Stimulated activated CD4-positive, alpha-beta T cell treated with anti-CD3 and anti-CD28 coated beads, Interleukin-4, amount 100 ng/mL, for 48 hours (primary cell): ENCODE measurements at places on chromosomes 12 and 14.
A peak's percentile ranks its signal among the peaks of the same experiment; 100 is the strongest.

- DNase-seq, result no peak
These were observed 105.9 kb upstream of the ETV6 start for GRCh38 chr12:11543457-11544158.

GRCh38 chr12:119644930-119645329 is 23.0 kb upstream of the PRKAB1 start:
- no peak for DNase-seq

DNA sequence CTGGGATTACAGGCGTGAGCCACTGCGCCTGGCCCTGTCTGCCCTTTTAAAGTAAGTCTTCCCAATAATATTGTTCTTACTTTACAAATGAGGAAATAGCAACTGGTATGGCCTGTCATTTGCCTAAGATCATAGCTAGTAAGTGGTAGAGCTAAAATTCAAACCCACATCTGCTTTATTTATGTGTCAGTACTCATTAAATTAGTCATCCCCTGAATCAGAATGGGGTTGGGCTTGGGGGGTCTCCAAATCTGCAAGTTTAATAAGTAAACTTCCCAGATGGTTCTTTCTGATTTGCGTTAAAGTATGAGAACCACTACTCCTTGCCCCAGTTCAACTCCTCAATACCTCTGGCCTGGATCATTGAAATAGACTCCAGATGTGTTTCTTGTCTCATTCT is 96.2 kb downstream of the FAR2 start:
- no peak for DNase-seq

- peak; percentile 39 for DNase-seq
These were observed 17.3 kb upstream of the YY1 start for GRCh38 chr14:100221533-100222223.

DNA sequence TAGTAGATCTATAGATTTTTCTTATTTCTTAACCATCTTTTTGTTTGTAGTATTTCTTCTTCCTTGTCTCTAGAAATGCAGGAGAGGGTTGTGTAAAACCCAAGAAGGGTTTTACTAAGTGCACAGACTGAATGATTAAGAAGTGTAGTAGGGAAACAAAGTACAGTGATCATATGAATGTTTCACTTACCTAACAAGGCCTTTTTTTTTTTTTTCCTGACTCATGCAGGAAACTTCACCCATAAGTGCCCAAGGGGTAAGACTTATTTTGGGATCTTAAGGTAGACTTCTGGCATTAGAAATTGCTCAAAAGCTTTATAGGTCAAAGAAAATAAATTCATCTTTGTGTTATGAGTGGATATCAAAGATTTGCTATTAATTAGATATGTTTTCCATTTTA is 10.2 kb downstream of the SCN8A start:
- DNase-seq, result no peak

DNA sequence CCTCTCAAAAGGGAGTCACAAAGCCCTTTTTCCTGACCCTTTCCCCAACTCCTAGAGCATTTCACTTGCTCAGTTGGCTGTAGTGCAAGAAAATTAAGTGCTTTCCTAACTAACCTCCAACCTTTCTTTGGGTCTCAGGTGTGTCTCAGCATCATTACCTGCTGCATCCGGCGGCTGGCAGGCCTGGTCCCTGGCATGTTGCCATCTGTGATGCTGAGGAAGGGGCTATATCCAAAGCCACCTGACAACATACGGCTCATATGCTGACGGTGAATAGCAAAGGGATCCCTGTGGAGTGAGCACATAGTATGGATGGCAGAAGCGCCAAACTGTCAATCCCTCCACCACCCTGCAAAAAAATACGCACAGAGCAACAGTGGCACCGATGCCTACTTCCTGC is 1.2 kb downstream of the MLF2 start:
- no peak for DNase-seq

- DNase-seq, result no peak
These were observed 13.1 kb downstream of the ARMH4 start for GRCh38 chr14:58138714-58139482.

- no peak for DNase-seq
These were observed 326.6 kb downstream of the BTG1 start for GRCh38 chr12:91819132-91819447.

- no peak for DNase-seq
These were observed 355.6 kb downstream of the DAD1 start for GRCh38 chr14:22233377-22233776.

DNA sequence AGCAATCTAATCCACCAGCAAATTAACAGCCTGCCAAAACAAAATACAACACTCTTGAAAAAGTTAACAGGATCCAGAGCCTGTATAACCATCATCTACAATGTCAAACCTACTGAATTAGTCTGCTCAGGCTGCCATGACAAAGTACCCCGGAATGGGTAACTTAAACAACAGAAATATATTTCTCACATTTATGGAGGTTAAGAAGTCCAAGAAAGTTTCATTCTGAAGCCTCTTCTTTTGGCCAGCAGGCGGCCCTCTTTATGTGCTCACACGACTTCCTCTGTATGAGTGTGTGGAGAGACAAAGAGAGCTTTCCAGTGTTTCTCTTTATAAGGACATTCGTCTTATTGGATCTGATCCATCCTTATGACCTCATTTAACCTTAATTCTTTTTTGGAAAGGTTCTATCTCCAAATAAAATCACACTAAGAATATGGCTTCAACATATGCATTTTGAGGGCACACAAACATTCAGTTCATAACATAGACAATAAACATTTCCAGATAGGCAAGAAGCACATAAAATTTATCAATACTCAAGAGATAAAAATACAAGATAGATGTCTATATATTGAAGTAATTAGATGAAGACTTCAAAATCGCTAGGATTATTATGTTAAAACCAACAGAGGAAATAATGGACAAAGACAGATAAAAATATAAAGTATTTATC is 5.9 kb upstream of the RERG start:
- peak; percentile 8 for DNase-seq

- DNase-seq, result no peak
These were observed 62.4 kb downstream of the TMEM30B start for GRCh38 chr14:61218767-61219166.

- DNase-seq, result no peak
These were observed 150.6 kb downstream of the BCAT1 start for GRCh38 chr12:24798335-24798734.

- peak; percentile 15 for DNase-seq
These were observed 430 bp downstream of the SLC41A2 start for GRCh38 chr12:104957719-104958000.

DNA sequence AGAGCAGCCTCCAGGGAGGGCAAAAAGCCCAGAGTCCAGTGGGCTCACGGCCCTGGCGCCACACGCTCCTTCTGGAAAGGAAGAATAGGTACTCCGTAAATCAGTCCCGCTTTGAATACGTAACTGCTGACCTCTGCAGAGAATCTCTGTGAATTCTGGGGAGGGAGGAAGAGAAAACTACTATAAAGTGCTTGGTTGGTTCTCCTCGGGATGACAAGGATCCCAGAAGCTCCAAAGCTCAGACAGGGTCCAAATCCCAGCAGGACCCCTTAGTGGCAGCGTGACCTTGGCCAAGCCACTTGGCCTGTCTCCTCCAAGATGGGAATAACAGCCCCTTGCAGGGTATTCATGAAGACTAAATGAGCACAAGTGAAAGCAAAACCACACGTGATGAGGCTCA is 31.7 kb downstream of the ANO2 start:
- no peak for DNase-seq

DNA sequence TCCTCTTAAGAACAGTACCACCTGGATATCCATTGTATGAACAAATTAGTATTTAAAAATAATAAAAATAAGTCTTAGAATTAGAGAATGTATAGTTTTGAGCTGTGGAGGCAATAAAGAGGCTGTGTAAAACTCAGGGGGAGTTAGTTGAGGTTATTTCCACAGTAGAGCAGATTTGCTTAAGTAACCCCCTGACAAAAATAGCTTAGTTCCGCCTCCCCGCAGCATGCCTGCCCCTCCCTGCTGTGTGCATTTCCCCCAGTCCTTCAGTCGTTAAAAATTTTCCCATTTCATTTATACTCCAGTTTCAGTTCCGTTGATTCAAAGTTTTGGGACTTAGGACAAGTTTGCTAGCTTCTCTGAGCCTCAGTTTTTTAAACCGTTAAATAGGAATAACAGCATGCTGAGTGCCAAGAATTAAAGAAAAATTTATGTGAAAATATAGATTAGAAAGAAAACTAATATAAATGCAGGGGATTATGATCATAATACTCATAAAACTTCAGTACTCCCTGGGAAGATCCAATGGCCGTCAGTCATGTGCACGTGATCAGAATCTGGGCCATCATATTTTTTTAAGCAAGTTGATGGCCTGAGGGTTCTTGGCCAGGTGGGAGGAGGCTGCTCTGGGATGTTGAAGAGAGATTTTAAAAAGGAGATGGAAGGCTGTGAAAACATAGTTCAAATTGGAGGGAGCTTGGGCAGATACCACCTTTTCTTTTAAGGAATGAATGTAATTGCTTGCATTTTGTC is 14.5 kb upstream of the SLC38A2 start:
- no peak for DNase-seq

DNA sequence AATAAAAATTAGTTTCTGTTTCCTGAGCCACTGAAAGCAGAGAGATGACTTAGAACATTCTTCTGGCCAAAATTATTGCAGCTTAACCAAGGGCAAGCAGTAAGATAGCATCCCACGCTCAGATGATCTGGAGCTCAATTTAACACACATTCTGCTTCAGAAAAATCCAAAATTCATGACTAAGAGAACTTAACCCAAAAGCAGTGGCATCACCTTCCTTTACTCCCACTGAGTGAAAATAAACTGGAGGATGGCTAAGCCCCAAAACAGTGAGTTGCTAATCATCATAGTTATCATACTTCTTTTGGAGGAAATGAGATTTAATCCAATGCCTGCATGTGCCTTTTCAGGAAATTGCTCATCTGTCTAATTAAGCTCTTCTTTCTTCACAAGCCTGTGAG is 195.4 kb downstream of the DUSP6 start:
- no peak for DNase-seq

DNA sequence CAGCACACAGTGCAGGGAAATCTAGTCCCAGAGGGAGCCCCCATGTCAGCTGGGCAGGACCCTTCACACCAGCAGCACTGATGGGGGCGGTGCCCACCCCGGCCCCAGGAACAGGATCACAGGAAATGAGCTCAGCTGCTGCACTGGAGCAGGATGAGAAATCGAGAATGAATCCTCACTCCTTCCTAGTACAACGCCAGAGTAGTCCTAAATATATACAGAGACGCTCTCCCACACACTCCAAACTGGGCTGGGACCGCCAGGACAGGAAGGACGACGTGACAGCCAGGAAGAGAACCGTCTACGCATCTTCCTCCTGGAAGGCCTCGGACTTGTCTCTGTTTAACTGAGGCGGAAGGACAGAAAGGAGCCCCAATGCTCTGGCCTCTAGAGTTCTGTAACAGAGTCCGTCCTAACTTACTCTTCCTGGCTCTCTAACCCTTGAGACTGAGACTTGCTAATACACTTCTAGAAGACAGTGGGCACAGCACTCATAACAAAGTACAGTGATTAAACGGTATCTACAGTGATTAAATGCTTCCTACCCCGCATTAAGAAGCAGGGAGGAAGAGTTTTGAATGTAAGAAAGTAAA is 33.4 kb downstream of the CDC42BPB start:
- no peak for DNase-seq

DNA sequence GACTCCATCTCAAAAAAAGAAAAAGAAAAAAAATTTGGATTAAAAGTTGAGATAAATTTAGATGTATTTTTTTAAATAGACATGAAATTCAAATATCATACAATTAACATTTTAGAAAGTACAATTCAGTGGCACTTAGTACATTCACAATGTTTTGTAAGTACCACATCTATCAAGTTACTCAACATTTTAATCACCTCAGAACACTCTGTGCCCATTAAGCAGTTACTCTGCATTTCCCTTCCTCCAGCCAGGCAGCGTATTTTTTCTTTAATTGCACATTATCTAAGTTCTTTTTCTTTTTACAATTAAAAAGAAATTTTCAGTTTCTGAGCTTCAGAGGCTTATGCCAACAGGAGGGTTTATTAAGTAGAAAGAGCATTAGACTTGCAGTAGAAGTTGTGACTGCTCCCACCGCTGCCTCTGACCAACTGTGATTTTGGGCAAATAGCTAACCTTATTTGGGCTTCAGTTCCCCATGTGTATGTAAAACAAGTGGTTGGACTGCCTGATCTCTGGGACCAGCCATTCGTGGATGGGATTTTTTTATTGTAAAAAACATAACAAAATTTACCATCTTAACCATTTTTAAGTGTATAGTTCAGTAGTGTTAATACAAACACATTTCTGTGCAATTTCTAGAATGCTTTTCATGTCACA is 65.7 kb downstream of the WNK1 start:
- no peak for DNase-seq

DNA sequence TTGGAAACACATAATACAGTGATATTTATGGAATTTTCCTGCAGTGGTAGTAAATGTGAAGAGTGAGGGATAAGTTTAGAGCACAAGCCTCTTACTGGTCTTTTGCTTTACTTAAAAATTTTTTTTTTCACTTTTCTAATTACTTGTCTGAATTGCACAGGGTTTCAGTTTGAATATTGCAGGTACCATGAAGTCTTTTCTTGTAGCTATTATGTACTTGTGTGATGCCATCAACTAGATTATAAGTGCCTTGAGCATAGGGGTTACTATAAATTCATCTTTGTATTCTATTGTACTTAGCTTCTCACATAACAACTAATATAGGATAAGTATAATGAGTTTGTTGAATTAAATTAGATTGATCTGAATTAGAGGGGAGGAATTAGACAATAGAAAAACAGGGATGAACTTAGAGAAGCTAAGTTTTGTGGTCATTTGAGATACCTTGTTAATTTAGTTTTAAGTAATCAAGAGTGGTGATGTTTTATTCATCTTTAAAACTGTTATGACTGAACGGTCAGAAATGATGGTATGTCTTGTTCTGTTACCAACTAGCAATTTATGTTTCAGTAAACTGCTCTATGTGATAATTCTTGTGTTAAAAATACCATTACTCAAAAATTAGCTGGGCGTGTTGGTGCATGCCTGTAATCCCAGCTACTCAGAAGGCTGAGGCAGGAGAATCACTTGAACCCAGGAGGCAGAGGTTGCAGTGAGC is 42.1 kb downstream of the CCDC91 start:
- no peak for DNase-seq

DNA sequence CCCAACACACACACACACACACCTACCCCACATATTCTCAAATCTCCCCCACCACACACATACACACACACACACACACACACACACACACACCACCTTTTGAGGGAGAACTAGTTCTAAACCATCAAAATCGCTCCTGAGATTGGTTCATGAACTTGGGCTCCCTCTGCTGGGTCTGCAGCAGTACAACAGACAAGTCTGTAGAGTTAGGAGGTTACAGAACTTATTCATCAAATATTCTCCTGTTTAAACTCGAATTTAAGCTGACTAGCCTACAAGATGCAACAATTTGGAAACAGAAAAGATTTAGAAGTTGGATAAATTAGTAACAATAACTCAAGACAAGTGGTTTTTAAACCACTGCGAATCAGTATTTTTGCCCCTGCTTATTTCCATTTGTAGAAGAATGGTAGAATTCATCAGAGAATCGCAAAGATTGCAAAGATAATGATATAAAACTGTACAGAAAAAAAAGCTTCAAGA is 136.4 kb upstream of the USP15 start:
- peak; percentile 22 for DNase-seq

GRCh38 chr12:39441963-39442830 is 723 bp downstream of the KIF21A start:
- peak; percentile 8 for DNase-seq
